ENCODE measurements at places on chromosomes 1 and 21.

GRCh38 chr1:59143811-59144210 lies 153.1 kb upstream of the FGGY start:
- DNase-seq, result no peak

DNA sequence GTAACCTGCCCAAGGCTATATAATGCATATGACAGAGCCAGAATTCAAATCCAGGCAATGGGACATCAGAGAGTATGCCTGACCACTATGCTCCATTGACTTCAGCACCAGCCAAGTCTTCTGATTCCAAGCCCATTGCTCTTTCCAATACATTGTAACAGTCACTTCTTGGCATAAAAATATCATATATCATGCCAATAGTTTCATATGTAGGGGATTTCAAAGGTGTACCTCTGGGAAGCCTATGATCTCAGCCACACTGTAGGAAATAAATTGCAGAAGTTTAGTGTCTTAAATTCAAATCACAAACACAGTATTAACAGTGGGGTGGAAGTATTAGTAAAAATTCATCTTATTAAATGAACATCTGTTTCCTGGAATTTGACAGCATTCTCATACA lies 30.0 kb upstream of the ROR1 start:
- DNase-seq, result no peak

GRCh38 chr1:232669981-232670747 lies 40.2 kb upstream of the SIPA1L2 start:
- no peak for DNase-seq

DNA sequence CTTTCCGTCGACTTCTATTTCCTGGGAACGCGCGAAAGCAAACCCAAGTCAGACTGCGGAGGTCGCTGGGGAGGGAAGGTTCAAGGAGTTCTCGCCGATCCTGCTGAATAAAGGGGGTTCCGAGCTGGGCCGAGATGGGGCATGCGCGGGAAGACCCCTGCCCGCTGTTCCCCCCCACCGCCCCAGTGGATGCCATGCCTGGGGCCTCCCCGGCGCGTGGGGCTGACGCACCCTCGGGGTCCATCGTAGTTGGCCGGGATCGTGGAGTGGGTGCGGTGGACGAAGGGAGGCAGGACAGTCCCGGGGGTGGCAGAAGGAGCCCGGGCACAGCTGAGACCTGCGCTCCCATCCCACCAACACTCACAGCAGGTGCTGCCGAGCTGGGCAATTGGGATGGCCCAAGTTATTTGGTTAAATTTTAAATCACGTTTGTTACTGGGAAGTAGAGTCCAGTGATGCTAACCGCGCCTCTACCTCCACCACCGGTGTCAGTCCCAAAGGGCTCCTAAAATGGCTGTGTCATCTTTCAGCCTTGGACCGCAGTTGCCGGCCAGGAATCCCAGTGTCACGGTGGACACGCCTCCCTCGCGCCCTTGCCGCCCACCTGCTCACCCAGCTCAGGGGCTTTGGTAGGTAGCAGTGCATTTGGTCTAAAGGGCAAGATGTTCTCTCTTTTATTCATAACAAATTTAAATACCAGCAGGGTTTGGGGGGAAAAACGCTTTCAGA lies 801 bp downstream of the MX1 start:
- DNase-seq, result no peak

- no peak for DNase-seq
Observed at GRCh38 chr1:66925944-66926343, 1.2 kb downstream of the MIER1 start.

- no peak for DNase-seq
Observed at GRCh38 chr1:161168906-161169305, 2.7 kb downstream of the PPOX start.

DNA sequence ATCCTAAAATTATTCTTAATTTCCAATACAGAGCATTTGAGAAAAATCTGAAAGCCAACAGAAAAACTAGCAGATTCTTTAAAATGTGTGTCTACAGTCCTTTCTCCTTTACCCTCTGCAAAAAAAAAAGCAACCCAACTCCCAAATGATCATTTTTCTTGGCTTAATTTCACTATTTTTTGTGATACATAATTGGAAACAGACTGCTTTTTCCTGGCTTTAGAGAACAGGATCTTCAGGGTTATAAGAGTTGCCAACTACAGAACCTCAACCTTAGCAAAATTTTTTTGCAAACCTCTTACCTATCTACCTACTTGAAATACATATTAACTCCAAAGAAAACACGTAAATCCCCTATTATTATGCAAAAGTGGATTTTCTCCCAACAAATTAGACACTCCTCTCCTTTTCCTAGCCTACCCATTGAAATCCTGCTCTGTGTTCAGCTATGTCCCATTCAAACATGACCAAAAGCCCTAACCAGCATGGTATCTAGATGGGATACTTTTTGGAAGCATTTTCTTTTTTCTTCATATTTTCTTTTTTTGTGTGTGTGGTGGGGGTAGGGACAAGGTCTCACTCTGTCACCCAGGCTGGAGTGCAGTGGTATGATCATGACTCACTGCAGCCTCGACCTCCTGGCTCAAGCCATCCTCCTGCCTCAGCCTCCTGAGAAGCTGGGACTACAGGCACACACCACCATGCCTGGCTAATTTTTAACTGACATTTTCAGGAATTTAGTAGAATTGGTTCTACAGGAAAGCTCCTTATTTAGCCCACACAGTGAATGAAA lies 9.0 kb downstream of the TGFBR3 start:
- DNase-seq, result no peak

DNA sequence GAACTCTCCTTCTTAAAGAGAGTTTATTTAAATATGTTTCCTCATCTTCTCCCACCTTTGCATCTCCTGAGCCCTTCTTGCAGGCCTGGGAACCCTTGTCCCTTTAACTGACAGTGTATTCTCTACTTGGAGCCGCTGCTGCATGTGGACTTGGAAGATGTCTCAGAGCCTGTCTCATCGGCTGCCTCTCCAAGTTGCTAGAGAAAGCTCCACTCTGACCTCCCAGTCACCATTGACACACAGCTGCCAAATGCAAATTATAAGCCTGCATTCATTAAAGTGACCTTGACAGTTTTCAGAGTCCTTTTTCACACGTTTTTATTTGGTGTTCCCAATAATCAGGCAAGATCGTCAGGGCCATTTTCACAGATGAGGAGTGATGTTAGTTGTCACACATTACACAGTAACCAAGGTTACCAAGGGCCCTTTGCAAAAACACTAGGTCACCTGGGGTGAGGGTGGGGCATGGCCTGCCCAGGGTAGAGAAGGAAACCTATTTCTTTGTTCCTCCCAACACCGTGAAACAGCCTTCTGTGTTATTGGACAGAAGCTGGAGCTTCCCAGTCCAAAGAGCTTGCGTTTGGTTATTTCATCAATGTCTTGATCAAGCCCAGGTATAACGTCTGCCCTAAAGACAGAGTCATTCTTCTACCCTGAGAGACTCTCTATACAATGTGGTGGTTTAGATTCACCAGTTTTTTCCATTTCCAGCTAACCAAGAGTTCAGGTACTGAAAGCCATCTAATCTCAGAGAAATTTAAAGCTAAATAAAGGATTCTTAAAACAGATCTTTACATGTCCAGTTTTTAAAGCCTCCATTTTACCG lies 164.1 kb downstream of the GALNT2 start:
- DNase-seq, result no peak
